ENCODE measurements at places on chromosomes 2 and 18.

DNA sequence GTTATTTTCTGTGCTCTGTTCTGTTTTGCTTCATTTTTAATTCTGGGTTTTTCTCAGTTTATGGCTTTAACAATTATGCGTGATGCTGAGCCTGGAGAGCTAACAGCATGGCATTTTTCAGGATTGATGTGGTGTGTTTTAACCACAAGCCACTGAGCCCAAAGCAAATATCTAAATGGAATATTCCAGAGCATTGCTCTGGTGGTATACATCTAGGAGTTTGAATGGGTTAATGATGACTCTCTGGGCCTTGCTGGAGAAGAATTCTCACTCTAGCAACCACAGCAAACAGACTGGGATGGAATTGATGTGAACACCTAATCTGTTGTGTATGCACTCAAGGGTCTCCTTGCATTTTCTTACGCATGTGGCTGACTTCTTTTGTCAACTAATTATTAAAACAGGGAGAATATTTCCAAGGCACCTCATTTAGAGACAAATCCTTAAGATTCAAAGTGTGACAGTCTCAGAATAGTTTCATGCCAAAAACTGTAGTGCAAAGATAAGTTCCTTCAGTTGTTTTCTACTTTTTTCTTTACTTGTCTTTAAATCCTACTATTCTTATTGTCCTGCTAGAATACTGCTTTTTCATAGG, 164.0 kb downstream of the DTNA start:
- DNase-seq: no peak

- DNase-seq: no peak
Measured at GRCh38 chr2:85184231-85184630, 51.0 kb downstream of the TCF7L1 start.

DNA sequence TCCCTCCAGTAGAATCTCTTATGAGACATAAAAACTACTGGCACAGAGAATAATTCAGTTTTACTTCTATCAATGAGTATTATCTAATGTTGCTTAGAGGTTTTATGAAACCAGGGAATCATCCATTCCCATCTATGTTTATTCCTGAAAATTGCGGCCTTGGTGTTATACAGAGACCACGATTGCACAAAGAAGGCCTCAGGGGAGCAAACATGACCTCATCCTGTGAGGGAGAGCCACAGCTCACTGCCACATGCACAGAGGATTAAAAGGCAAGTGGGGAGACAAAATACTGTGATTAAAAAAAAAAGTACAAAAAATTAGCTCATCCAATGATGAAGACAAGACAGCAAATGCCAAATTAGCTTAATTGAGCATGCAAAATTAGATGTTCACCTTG, 111.8 kb upstream of the SLC35G4 start:
- no peak for DNase-seq

DNA sequence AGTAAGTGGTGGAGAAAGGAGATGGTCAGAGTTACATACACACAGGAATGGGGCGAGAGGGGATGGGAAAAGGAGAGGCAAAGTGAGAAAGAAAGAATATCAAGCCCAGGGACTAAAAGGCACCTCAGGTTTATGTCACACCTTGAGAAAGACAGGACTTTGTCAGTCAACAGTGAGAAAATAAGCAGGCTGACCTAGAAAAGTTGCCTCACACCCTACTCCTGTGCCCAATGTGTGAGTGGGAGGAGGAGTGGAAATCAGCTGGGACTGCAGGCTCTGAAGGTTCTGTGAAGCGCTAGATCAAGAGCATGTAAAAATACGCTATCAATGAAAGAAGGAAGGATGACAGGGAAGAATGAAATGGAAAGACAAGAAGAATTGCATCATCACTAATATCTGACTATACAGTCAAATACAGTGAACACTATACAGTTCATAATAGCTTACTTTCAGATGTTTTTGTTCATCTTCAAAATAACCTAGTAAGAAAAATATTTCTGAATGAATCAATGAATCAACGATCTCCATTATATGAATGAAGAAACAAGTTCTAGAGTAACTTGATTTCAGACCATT, 10.7 kb downstream of the VPS54 start:
- no peak for DNase-seq

- no peak for DNase-seq
Measured at GRCh38 chr2:134771313-134771801, 52.6 kb upstream of the TMEM163 start.

All from effector memory CD4-positive, alpha-beta T cell (primary cell).